Activated CD4-positive, alpha-beta T cell treated with anti-CD3 and anti-CD28 coated beads, Interleukin-10, Interleukin-2, amounts not matched to agents 100 ng/mL and 50 ng/mL, durations not matched to agents 16 hours and 8 hours (primary cell): ENCODE measurements at places on chromosomes 2 and 18.

GRCh38 chr2:46686811-46687210, 207.4 kb downstream of the TMEM247 start:
- DNase-seq: no peak

- DNase-seq: no peak
These were observed 56.8 kb upstream of the PEX13 start for GRCh38 chr2:60960706-60961105.

- no peak for DNase-seq
These were observed 44.3 kb downstream of the MALT1 start for GRCh38 chr18:58715540-58715939.

DNA sequence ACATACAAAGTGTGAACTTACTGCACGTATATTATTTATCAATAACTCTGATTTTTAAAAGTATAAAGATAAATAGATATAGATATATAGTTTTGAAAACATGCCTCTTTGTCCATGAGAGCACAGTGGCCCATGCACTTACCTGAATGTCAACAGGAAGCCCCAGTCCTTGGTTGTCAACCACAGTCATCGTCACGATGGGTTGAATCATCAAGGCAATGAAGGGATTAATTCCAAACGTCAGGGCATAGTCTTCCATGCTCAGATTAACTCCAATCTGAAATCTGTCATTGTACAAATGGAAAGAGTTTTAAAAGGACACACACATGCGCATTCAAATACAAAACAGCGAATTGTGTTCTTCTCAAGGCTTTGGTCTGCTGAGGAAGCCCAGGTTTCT, 15.5 kb downstream of the SCYGR4 start:
- no peak for DNase-seq

- no peak for DNase-seq
These were observed 108.2 kb upstream of the MYCN start for GRCh38 chr2:15832030-15832709.

DNA sequence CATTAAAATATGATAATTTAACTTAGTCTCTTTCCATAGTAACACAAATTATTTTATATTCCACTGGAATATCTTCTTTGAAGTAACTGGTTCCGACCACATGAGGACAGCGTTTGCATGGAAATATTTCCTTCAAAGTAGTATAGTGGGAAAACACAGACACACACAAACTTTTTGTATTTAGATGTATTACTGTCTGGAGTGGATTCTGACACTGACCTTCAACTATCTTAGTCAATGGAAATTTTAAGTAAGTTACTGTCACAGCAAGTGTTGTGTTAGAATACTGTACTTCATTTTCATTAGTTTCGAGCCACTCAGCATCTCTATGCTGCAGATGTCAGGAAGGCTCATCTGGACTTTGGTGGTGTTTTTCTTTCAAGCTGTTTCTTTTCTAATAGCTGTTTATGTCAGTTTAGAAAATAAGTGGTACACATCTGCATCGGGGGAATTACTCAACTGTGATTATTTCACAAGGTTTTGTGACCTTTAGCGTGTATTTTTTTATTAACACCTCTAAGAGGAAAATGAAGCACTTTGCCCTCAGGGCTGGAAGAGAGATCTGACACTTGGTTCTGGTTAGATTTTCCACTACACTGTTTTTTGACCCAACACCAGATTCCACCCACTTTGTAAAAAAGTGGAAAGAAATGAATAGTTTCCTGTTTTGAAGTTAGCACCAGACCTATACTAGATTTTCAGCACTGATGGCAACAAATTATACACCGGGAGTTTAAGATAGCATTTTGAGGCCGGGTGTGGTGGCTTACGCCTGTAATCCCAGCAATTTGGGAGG, 18.9 kb upstream of the THOC1 start:
- no peak for DNase-seq

DNA sequence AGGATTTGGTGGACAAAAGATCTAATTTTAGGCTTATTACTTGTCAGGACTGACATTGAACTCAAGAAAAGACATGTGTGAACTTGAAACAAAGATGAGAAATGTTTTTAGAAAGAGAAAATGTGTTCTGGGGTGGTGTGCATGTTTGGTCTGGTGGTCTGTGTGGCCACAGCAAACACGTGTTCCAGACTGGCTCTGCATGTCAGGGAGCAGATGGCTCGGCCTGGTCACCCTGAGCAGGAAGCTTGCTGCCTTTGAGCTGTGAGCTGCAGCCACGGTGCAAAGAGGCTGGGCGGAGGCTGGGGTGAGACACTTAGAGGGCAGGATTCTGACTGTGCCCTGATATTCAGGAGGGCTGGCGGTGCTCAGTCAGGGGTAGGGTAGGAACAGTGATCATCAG, 186.1 kb downstream of the CTIF start:
- no peak for DNase-seq

- no peak for DNase-seq
These were observed 1.6 kb upstream of the DCTN1 start for GRCh38 chr2:74381751-74382150.

GRCh38 chr18:27871726-27872125, 305.2 kb downstream of the CDH2 start:
- DNase-seq: no peak

GRCh38 chr2:36670881-36671595, 25.5 kb upstream of the VIT start:
- no peak for DNase-seq

GRCh38 chr18:58552057-58552461, 76.8 kb downstream of the ALPK2 start:
- peak; percentile 62 for DNase-seq

- peak; percentile 68 for DNase-seq
These were observed 121.1 kb downstream of the ACOXL start for GRCh38 chr2:110853516-110853915.

GRCh38 chr2:199458009-199458805, 468 bp upstream of the SATB2 start:
- peak; percentile 27 for DNase-seq
